Articular chondrocyte of knee joint (primary cell): ENCODE measurements at places on chromosomes 16 and 17. TPM values are rescaled to one million over a fixed set of nuclear protein-coding genes. Genes with fewer than 3 reads are reported as not detected.

CDH11 gene
- total RNA-seq = 278 and 468 TPM in 2 replicates

ACSM5 gene
- 0.13 and 0.97 TPM in 2 replicates for total RNA-seq

HOXB1 gene
- total RNA-seq = not detected in 2 replicates

MGAT5B gene
- total RNA-seq = 0.22 and 0.26 TPM in 2 replicates

ALOX12B gene
- not detected in 2 replicates for total RNA-seq

TBC1D3E gene
- total RNA-seq = not detected in 2 replicates

HS3ST2 gene
- total RNA-seq = not detected in 2 replicates

SHISA9 gene
- total RNA-seq = under 0.01 and 0.11 TPM in 2 replicates
